Natural killer cell treated with Interleukin-12 subunit alpha and Interleukin-12 subunit beta and Interleukin-15 and Interleukin-18, amount 100 ng/mL, for 72 hours (primary cell): ENCODE measurements at places on chromosomes 5 and 9. TPM values are rescaled to one million over a fixed set of nuclear protein-coding genes. Genes with fewer than 3 reads are reported as not detected.

The PSIP1 gene
- total RNA-seq = 62.3 TPM

The DMRT3 gene
- total RNA-seq = not detected

The DNAJB5 gene
- 5.0 TPM for total RNA-seq

The CKMT2 gene
- total RNA-seq = not detected

- no peak for DNase-seq
Observed at GRCh38 chr5:162593881-162594280, 526.3 kb downstream of the GABRG2 start.

- no peak for DNase-seq
Observed at GRCh38 chr5:35859101-35859661, 2.5 kb downstream of the IL7R start.

GRCh38 chr5:113053511-113053995, 77.0 kb downstream of the DCP2 start:
- DNase-seq = no peak

- DNase-seq = no peak
Observed at GRCh38 chr5:6788439-6788838, 75.2 kb downstream of the TENT4A start.

GRCh38 chr5:17365811-17366138, 132.3 kb upstream of the TAF11L2 start:
- no peak for DNase-seq

DNA sequence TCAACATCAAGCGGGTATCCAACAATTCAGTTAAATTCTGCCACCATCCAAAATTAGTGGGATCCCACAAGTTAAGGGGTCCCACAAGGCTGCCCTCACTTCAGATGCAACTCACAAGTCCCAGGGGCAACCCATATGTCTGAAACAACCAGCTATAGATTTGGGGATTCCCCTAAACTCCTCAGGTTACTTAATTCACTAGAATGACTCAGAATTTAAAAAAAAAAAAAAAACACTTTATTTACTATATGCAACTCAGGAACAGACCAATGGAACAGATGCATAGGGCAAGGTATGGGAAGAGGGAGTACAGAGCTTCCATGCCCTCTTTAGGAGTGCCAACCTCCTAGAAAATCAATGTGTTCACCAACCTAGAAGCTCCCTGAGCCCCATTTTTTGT, 15.1 kb downstream of the AUH start:
- DNase-seq = no peak

- no peak for DNase-seq
Observed at GRCh38 chr5:79107020-79107796, 4.4 kb upstream of the BHMT start.

- DNase-seq = no peak
Observed at GRCh38 chr9:84254972-84255371, 85.6 kb downstream of the SLC28A3 start.

- DNase-seq = no peak
Observed at GRCh38 chr9:15400281-15400941, 22.3 kb upstream of the SNAPC3 start.

- DNase-seq = no peak
Observed at GRCh38 chr5:89036166-89036565, 153.2 kb upstream of the MEF2C start.
